Gastroesophageal sphincter (tissue), 4 donors: ENCODE measurements at places on chromosomes 12 and 14. TPM values are rescaled to one million over a fixed set of nuclear protein-coding genes. Genes with fewer than 3 reads are reported as not detected.
A peak's percentile ranks its signal among the peaks of the same experiment; 100 is the strongest.

Gene MDGA2
- total RNA-seq = not detected

Gene KCNK10
- total RNA-seq = 0.40 TPM

Gene CD163L1
- 3.2 TPM for total RNA-seq

DNA sequence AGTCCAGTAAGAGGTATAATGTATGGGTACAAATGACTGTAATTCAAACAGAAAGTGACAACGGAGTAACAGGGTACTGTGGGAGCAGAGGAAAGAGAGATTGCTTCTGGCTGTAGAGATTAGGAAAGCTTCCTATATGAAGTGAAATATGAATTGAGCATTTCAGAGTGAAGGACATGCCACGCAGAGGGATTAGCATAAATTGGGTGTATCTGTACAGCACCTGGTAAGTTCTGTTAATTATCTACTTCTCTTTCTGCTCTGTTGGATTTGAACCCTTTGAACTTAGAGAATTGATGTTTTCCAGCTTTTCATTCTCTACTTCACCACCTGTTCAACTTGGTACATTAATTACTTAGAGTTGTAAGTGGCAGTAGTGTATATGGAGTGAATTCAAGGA is 8.8 kb downstream of the STK38L start:
- ATAC-seq = no peak

DNA sequence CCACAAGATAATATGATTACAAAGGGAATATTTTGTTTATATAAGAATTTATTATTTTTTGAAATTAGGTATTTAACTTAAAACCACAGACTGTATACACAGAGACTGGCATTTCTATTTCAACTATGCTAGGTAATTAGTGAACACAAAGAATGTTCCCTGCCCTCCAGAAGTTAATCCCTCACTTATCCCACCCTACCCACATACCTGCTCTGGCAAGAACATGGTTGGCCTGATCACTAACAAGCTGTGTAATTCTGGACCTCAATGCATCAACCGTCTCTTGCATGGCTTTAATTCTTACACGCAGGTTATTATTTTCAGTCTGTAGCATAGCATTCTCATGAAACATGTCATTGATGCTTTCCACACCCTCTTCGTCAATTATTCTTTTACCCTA is 85.9 kb downstream of the KIF21A start:
- ATAC-seq = no peak

DNA sequence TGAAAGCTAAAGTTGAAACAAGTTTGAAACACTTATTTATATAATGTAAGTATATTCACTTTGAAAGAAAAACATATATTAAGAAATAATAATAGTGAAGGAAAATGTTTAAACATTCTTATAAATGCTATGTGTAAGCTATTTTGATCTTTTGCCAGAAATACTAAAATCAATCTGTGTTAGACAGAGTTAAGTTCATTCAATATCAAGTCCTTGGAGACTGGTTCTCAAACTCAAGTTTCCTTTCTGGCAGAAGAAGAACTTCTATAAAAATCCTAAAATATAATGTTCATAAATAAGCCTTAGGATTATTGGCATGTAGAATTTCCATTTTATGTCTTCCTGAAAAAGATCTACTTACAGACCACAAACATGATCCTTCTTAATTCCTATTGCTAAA is 45.3 kb downstream of the TAOK3 start:
- ATAC-seq = no peak

GRCh38 chr14:76778546-76779215 is 17.4 kb downstream of the VASH1 start:
- ATAC-seq = no peak

DNA sequence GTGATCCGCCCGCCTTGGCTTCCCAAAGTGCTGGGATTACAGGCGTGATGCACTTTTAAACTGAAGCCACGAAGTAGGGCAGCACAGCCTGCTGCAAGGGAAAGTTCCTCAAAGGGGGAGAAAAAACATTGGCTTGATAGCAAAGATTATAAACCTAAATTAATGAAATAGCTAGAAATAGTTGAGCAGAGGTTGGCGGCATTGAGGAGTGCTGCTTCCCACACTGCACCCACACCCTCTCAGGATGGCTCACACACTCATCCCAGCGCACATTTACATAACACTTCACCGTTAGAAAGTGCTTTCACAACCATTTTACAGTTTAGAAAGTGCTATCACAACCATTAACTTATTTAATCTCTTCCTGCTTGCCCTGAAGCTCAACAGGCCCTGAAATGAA is 44.4 kb upstream of the TCL1A start:
- ATAC-seq = no peak

DNA sequence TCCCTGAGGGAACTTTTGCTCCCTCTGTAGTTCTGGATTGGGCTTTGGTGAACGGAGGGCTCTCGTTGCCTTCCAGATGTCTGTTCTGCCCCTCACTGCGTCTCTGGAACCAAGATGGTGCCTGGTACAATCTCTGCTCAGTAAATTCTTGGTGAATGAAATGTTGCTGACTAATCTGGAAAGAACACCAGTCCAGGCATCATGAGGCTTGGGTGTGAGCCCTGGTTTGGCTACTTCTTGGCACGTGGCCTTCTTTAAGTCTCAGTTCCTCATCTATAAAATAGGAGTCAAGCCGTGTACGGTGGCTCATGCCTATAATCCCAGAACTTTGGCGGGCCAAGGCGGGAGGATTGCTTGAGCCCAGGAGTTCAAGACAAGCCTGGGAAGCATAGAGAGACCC is 4.3 kb downstream of the HHIPL1 start:
- ATAC-seq = no peak

GRCh38 chr14:70934084-70934483 is 26.8 kb downstream of the PCNX1 start:
- peak; percentile 85 for ATAC-seq
